Fibroblast of skin of scalp (primary cell): ENCODE measurements at places on chromosomes 16 and 17.

- no peak for DNase-seq
Observed at GRCh38 chr16:2586241-2586640, 48.4 kb downstream of the PDPK1 start.

GRCh38 chr17:43026595-43026994 is 1.6 kb downstream of the RND2 start:
- no peak for DNase-seq

DNA sequence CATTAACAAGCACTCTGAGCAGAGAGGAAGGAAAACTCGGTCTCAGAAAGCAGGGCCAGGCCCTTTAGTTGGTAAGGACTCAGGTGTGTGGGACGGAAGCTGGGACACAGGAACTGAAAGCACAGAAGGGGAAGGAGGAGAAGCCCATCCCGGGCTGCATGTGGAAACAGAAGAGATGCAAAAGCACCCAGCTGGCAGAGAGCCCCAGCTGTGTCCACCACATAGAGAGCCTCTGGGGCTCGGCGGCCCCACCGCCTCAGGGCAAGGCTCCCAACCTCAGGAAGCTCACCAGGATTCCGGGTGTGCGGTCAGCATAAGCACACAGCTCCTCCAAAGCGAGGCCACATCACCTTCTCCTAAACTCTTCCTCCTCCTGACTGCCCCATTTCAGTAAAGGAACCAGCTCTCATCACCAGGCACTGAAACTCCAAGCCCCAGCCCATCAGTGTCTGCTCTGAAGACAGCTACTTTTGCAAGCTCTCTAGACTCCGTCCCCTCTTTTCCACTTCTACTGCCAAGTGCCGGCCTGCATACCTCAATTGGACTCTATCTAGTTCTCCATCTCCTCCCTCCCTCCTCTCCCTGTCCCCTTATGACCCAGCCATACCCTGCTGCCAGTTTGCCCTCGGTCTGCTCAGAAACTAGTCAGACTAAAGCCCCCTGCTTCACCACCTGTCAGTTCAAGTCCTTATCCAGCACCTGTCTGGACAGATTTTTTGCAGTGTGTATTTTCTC is 6.0 kb downstream of the ST3GAL2 start:
- no peak for DNase-seq

GRCh38 chr17:57776366-57776765 is 31.3 kb upstream of the CCDC182 start:
- no peak for DNase-seq

DNA sequence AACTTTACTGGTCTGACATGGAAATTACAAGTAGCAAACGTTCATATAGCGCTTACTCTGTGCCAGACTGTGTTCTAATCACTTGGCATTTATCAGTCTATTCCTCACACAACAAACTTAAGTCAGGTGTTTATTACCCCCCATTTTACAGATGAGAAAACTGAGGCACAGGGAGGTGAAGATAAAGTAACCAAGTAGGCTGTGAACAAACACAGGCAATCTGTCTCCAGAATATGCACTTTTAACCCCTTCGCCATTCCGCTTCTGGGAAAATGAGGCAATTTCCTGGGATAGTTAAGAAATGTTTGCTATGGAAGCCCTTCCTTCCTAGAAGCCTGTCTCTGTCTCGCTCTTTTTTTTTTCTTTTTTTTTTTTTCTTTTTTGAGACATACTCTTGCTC is 12.2 kb upstream of the CXCL16 start:
- DNase-seq, result no peak

DNA sequence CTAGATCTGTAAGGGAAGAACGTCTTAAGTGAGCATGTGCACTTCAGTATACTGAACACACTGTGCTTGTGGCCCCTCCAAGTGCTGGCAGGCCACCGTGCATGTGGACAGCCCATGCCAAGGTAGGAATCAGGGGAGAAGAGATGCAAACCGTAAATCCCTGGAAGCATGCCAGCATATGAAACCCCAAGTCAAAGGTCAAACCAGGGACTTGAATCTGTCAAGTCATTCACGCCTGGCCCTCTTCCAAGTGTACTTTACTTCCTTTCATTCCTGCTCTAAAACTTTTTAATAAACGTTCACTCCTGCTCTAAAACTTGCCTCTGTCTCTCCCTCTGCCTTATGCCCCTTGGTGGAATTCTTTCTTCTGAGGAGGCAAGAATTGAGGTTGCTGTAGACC is 2.8 kb upstream of the ATXN2L start:
- no peak for DNase-seq

DNA sequence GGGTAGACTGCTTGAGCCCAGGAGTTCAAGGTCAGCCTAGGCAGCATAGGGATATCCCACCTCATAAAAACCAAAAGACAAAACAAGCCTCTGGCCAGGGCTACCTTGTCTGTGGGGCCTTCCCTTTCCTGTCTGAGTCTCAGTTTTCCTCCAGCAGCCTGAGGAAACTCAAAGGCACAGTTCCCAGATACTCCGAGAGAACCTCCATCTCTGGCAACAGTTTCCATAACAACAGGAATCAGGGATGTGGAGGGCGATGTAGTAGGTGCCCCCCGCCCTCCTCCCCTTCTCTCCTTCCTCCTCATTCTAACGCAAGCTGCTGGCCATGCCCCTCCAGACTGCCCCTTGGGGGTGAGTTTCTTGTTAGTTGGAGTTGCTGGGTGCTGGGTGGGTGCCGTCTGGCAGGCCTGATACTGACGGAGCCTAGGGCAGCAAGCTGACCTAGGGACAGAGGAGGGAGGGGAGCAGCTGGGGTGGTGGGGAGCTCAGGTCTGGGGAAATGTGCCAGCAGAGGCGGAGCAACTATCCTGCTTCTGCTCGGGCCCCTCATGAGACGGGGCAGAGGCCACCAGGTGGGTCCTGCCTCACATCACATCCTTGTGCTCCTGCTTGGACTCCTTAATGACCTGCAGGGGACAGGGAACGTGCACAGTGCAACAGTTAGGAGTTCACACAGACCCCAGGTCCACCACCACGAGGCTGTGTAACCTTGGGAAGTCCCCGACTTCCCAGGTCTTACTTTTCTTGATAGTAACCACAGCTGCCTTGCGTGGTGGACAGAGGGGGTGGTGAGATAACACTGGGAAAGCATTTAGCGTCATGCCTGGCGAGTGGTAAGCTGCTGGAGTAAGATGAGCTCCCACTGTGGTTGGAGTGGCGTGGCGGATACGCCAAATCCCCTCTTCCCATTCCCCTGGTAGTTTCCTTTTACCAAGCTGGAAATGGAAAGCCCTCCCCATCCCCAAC is 7.8 kb upstream of the EFTUD2 start:
- no peak for DNase-seq

DNA sequence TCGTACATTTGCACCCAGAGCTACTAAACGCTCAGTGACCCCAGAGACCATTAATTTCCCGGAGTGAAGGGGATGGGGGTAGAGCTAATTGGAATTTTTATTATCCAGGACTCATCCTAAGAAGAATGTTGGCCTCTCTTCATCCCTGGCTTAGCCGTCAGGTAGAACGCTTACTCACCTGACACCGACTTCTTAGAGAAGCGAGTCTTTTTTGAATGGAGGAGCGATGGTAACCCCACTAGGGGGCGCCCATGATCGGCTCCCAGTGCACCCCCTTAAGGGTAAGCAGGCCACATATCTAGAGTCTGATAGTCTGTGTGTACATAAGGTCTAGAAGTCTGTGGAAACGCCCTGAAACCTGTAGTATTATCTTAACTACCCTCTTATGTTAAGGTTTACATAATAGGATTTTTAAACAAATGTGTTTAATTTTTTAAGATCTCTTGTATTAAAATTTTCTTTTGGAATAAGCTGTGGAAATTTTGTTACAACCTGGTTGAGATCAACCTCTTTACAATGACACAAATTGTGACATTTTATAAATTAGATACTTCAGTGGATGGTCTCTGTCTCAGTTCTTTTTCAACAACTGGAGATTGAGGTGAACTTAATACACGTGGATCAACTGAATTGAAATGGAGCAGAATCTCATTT is 229.8 kb downstream of the CPPED1 start:
- DNase-seq, result peak; percentile 39

GRCh38 chr17:45645330-45645729 is 138.8 kb upstream of the CRHR1 start:
- no peak for DNase-seq

- no peak for DNase-seq
Observed at GRCh38 chr16:58042886-58043515, 17.4 kb downstream of the MMP15 start.

DNA sequence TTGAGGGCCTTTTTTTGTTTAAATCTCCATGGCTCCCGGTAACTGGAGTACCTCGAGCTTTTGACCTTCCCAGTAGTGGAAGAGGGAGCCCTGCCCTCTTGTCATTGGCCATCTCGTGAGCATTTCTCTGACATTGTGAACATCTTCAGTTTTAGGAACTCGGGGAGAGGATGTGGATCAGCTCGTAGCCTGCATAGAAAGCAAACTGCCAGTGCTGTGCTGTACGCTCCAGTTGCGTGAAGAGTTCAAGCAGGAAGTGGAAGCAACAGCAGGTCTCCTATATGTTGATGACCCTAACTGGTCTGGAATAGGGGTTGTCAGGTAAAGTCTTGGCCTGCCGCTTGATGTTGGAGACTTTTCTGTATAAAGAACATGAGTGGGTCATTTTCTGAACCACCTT is 24.3 kb downstream of the NTAN1 start:
- no peak for DNase-seq

- DNase-seq, result no peak
Observed at GRCh38 chr16:53449816-53450517, 15.7 kb downstream of the RBL2 start.

GRCh38 chr17:64075913-64076312 is 54.0 kb downstream of the ERN1 start:
- peak; percentile 35 for DNase-seq

GRCh38 chr16:22886927-22887326 is 73.0 kb downstream of the HS3ST2 start:
- DNase-seq, result no peak
